ENCODE measurements at places on chromosomes 3 and 15. TPM values are rescaled to one million over a fixed set of nuclear protein-coding genes. Genes with fewer than 3 reads are reported as not detected.

Gene SHC4
- 3.5 TPM for total RNA-seq

Gene TMEM212
- total RNA-seq: not detected

Gene XCR1
- total RNA-seq: 0.39 TPM

DNA sequence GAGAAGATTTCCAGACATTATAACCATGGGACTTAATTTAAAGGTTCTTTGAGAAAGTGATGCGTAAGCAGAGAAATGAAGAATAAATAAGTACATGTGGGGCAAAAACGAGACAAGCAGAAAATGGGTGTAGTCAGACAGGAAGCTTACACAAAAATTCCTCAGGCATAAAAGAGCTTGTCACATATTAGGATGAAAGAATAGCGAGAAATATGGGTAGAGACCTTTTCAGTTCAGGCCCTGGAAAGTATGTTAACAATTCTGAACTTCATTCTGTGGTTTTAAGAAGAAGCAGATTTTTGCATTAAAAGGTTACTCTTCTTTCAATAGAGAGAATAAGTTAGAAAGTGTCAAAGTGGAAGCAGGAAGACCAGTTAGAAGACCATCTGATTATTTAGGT is 352.4 kb downstream of the ROBO1 start:
- DNase-seq: peak; percentile 25

Measured in skin of body (tissue), 3 donors.